ENCODE measurements at places on chromosomes 12 and 14.

- peak; percentile 71 for DNase-seq
Observed at GRCh38 chr12:54390668-54391551, 6.4 kb upstream of the ZNF385A start.

DNA sequence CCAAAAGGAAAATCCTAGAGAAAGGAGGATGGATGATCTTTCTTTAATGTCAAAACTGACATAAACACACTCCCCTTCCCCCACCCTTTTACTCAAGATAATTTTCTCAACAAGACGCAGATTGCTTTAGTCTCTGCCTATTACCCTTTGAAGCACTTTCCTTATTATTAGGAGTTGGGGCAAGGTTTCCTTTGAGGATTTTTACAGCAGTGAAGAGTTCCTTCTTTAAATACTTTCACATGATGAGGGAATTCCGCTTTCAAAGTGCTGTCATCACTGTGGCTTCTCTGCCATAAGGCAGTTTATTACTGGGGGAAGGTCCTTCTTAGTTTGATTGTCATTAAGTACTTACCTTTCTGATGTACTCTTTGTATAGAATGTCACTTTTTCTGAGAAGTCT, 172.1 kb downstream of the MSRB3 start:
- DNase-seq = no peak

GRCh38 chr12:41701943-41702601, 442.6 kb downstream of the GXYLT1 start:
- DNase-seq = no peak

DNA sequence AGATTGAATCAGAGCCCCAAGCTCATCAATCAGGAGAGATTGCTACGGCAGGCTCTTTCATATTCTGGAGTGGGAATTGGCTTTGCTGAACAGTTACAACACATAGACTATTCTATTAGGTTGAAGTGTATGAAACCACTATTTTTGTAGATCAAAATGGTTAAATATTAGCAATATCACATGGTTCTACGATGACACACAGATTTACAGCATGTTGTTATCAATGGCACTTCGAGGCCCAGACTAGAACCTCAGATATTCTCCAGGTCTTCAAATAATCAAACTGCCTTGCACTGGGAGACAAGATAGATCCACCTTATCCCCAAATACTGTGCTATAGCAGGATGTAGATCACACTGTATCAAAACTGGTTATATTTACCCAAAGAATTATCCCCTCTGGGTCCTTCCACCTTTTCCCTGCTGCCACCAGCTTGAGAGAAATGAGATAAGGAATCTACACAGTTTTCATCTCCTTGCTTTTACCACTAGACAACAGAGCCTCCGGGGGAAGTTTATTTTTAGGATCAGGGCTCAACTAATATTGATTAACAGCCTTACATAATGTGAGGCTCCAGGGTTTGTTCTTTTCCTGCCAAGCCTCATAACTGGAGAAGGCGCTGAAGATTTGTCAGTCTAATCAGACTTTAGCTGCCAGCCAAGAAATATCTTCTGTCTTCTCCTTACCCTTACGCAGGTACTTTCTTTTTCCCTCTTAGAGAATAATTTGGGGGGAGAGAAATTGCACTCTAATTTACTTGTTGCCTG, 507.1 kb downstream of the DIO2 start:
- DNase-seq = no peak

DNA sequence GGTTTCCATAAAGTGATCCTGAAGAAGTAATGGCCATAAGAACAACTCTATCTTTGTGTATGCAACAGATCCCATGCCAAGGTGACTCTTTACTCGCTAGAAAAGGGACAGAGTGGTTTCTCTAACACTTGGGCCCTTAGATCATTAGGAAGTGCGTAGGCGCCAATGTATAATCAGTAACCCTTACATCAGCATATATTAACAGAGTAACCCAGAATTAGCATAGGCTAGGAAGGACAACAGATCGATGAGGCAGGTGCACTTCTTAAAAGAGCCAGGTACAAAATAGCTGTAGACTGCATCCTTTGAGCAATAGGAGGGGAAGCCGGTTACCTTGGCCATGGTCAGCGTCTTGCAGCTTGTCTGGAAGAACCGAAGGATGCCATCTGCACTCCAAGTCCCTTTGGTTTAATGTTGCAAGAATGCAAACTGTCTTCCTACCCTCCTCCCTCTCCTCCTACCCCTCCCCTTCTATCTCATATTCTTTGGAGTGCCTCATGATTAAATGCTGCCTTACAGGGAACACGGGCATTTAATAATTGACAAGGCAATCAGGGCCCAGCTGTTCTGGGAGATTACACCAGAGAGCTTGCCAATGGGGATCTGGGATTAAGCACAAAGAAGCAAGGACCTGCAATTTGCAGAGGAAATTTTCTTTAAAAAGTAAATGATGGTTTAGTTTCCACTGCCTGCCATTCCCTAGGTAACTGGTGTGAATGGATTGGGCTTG, 8.0 kb downstream of the GSG1 start:
- DNase-seq = no peak

DNA sequence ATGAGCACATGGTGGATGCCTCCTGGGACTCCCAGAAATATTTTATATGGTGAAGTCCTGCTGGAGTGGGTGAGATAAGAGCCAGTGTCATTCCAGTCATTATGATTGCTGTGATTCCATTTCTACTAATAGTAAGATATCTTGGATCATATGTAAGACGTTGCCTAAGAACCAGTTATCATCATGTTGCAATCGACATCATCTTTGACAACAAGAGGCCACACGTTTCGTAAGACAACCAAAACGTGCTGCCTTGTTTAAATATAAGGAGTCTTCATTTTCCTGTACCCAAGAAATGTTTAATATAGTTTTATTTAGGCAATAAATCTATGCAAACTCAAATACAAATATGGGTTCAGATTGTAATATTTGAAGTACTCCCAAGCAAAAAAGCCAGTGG, 58.4 kb downstream of the SPTSSA start:
- no peak for DNase-seq

GRCh38 chr12:52331833-52332232, 10.6 kb upstream of the KRT83 start:
- DNase-seq = no peak

GRCh38 chr14:38143170-38143569, 64.5 kb upstream of the SSTR1 start:
- no peak for DNase-seq

DNA sequence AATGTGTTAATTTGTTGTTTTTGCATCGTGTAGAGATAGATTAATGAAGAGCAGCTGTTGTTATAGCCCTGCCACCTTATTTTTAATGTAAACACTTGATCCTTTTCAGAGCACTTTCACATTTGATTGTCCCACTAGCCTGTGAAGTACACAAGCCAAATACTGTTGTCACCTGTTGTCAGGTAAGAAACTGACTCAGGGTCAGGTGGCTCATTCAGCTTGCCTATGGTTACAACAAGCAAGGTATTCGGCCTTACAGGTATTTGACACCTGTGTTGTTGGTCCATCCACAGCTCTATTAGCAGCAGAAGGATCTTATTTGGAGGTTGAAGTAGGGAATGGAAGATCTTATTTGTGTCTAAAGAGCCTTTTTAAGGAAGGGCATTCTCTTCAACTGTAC, 108.9 kb downstream of the GPR135 start:
- no peak for DNase-seq

- no peak for DNase-seq
Observed at GRCh38 chr12:18818579-18819268, 80.8 kb downstream of the CAPZA3 start.

DNA sequence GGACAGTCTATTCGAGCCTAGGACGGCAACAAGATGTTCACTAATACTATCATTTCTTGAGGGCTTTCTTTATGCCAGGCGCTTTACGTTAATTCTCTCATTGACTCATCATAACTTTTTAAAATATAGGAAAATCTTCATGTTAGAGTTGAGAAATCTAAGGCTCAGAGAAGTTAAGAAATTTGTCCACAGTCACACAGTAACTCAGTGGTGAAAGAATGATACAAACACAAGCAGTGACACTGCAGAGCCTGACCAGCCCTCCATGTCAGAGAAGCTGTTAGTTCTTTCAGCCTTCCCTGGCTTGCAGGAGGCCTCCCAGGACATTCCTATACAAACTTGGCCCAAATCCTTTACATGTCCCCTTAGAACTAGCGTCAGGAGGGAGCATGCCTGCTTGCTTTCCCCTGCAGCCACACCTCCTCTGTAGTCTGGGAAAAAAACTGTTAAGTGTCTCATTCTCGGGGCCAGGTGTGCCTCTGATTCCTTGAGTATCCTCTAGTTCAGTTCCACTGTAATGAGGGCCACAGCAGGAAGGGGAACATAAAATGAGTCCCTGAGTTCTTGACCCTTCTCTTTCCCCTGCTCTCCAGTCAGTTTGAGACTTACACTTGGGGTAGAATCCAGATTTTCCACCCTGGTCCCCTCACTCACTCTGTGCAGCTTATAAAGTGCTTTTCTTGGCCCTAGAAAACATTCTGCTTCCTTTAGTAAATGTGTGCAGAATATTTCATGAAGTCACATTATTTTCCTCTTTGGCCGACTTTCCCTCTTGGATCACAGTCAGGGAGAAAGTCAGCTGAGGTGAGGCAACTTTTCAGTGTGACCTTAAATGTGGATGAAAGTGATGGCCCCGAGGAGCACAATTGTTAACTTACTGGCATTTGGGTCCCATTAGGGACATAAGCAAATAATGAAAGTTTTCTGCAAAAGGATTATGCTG, 152.2 kb upstream of the HIF1A start:
- DNase-seq = no peak

GRCh38 chr14:100142073-100143040, 17.1 kb downstream of the DEGS2 start:
- DNase-seq = no peak

DNA sequence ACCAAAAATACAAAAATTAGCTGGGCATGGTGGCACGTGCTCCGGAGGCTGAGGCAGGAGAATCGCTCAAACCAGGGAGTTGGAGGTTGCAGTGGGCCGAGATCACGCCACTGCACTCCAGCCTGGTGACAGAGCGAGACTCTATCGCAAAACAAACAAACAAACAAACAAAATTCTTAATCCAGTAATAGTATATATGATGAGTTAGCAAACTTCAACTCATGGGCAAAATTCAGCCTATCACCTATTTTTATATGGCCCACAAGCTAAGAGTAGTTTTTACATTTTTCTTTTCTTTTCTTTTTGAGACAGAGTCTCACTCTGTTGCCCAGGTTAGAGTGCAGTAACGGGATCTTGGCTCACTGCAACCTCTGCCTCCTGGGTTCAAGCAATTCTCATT, 14.9 kb downstream of the ATF7 start:
- DNase-seq = no peak

- DNase-seq = peak; percentile 63
Observed at GRCh38 chr14:77303417-77304156, 17.1 kb downstream of the POMT2 start.

DNA sequence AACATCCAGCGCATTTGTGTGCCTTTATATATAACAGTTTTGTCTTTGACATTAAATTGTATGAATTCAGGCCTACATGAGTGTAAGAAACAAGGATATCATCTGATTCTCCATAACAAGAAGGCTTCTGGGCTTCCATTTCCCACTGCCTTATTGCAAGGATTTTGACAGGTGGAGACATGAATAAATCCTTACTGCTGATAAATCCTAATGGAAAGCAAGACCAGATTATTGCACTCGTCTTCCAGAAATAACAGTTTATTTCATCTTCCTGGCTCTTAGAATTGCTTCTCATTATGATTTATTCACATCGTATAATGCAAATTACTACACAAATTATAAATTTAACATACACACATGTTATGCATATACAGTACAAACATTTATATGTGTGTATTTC, 348.1 kb downstream of the MDGA2 start:
- DNase-seq = no peak

GRCh38 chr12:27020761-27021160, 1.6 kb upstream of the MED21 start:
- DNase-seq = no peak

DNA sequence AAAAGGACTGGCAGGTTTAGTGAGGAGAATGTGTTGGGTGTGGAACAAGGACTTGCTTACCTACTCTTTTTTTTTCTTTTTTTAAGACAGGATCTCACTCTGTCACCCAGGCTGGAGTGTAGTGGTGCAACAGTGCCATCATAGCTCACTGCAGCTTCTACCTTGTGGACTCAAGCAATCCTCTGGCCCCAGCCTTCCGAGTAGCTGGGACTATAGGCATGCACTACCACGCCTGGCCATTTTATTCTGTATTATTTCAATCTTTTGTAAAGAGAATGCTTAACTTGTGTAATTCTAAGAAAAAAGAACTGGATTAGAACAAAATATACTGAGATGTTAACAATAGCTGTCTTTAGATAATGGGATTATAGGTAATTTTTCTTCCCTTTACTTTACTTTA, 1.9 kb upstream of the VRTN start:
- DNase-seq = no peak

GRCh38 chr12:45532113-45532512, 197.4 kb upstream of the ARID2 start:
- no peak for DNase-seq

DNA sequence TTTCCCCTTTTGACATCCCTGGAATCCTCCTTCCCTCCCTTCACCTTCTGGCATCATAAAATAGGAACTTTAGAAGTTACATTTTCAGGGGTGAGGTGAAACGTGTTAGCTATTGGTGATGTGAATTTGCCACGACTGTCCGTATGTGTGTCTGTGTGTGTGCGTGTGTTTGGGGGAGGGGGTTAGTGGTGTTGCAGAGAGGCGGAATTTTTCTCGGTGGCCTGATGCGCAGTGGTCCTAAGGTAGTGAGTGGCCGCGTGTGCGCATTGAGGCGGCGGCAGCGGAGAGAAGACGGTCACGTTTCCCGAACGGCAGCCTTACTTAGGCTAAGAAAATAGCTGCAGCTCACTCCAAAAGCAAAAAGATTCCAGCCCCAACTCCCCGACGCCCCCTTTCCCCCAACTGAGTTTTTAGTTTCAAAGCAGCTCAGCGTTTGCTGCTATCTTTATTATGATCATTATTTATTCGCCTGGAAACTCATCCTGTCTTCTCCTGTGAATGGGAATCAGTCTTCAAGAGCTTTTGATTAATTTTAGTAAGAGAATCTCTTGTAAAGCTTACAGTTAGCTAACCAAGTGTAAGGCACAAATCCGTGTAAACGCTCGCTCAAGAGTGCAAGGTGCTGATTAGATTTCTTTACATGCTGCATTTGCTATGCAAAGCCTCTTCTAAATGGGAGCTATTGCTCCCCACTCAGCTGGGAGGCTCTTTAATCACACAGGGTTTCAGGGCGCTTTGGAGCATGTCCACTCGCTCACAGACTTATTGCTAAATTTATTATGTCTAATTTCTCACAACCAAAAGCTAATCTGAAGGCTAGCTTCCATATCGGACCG, 4.7 kb downstream of the FLRT2 start:
- no peak for DNase-seq

DNA sequence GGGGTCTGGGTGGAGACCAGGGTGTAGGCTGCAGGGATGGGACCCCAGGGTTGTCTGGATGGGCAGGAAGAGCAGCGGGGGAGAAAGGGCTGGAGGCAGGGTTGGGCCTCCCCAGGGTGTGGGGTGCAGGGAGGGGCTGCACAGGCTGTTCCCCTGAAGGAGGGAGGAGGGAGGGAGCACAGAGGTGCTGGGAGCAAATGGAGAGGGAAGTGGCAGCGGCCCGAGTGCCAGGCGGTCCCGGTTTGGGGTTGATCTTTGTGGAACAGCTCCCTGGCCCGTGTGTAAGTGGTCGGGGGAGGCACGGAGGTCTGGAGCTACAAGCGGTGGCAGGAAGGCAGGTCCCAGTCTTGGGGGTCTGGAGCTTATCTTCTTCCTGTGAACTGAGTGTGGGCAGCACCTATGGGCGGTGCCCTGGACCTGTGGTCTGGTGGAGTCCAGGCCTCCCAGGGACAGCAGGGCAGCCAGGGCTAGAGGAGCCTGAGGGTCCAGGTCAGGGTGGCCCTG, 391.6 kb downstream of the TMEM121 start:
- no peak for DNase-seq

Data from stimulated activated naive CD8-positive, alpha-beta T cell treated with anti-CD3 and anti-CD28 coated beads, Interleukin-15, amount 100 ng/mL, for 72 hours (primary cell).